Mesenteric fat pad (tissue), 1 donor: ENCODE measurements at places on chromosomes 6 and 20. TPM values are rescaled to one million over a fixed set of nuclear protein-coding genes. Genes with fewer than 3 reads are reported as not detected.

- DNase-seq: no peak
These were observed 63.6 kb downstream of the EDN1 start for GRCh38 chr6:12353731-12354130.

GRCh38 chr6:30463651-30464618 is 25.4 kb upstream of the HLA-E start:
- DNase-seq: no peak

RSPO4 gene
- total RNA-seq: not detected

- peak; percentile 57 for DNase-seq
These were observed 11.9 kb upstream of the SMIM29 start for GRCh38 chr6:34260576-34261267.

DNA sequence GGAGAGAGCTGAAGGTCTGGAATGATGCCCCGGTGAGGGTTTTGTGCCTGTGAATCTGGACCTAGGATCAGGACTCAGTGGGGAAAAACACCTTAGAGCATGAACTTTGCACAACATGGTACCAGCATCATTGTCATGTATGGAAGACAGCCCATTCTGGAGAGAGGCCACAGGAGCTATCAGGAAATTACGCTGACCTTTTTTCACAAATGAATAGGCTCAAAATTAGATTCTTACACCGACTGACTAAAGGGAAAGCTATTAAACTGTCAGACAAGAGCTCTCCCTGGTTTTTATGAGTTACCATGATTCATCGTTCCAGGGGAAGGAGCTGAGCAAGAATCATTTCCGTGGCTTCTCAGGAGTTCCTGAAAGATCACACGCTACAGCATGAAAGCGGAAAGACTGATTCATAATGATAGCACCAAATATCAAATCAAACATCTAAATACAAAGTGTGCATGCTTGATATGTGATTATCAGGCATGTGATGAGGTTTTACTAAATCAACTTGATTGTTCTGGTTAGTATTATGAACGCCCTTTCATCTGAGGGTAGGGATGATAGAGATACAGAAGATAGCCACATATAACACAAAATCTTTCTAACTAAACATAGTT is 224.9 kb upstream of the SMLR1 start:
- no peak for DNase-seq

GRCh38 chr6:111173946-111174345 is 86.6 kb downstream of the SLC16A10 start:
- DNase-seq: no peak

- no peak for DNase-seq
These were observed 9.3 kb downstream of the COX7A2 start for GRCh38 chr6:75234126-75234865.
